ENCODE measurements at places on chromosomes 5 and 9. TPM values are rescaled to one million over a fixed set of nuclear protein-coding genes. Genes with fewer than 3 reads are reported as not detected.
A peak's percentile ranks its signal among the peaks of the same experiment; 100 is the strongest.

PKD2L2 gene
- total RNA-seq = not detected

CDC23 gene
- total RNA-seq = 32.4 TPM

PLCXD3 gene
- not detected for total RNA-seq

PCDH1 gene
- 10.9 TPM for total RNA-seq

DPM2 gene
- 27.8 TPM for total RNA-seq

ALDOB gene
- total RNA-seq = not detected

UBE2QL1 gene
- total RNA-seq = 0.17 TPM

RPL35 gene
- 837 TPM for total RNA-seq

FOXD4L4 gene
- total RNA-seq = not detected

ST6GALNAC6 gene
- total RNA-seq = 54.3 TPM

CDK7 gene
- total RNA-seq = 40.0 TPM

PCA3 gene
- not detected for total RNA-seq

KCNN2 gene
- not detected for total RNA-seq

SRA1 gene
- total RNA-seq = 50.4 TPM

GRCh38 chr5:179348011-179348530, 2.8 kb upstream of the ADAMTS2 start:
- DNase-seq = peak; percentile 59

DNA sequence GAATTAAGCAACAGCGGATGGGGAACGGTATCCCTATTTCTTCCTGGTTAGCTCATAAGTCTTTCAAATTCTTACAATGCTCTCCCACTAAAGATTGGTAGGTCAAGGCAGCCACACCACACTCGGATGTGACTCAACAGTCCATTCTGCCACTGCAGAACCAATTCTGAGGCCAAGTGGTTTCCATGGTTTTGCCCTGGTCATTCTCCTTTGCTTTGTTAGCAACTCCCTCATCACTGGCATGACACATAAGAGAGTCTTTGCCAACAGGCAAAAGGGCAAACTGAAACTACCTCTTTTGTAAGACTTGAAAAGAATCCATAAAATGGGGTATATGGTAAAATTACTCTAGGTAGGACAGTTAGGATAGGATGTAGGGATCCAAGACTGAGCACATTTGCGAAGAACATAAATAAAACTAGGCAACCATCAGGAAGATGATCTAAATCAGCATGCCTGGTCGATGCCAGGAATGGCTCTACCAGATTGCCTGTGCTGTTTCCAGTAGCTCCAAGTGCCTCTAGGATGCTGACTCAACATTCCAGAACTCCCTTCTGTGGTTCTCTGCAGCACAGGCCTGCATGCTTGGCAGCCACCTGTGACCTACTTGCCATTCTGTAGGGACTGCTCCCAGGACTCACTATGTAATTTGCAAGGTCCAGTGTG, 105.4 kb downstream of the DCP2 start:
- DNase-seq = no peak

DNA sequence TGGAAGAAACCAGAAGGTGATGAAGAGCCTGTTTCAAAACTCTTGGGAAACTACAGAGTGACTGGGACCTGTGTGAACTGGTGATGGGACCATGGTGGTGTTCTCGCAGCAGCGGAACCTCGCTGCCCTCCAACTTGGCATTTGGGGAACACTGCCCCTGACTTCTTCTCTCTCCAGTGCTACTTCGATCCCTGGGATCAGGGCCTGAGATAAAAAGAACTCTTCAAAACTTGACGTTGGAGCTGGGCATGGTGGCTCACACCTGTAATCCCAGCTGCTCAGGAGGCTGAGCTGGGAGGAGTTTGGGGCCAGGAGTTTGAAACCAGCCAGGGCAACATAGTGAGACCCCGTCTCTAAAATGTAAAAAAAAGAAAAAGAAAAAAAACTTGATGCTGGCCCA, 18.1 kb downstream of the PITX1 start:
- peak; percentile 28 for DNase-seq

DNA sequence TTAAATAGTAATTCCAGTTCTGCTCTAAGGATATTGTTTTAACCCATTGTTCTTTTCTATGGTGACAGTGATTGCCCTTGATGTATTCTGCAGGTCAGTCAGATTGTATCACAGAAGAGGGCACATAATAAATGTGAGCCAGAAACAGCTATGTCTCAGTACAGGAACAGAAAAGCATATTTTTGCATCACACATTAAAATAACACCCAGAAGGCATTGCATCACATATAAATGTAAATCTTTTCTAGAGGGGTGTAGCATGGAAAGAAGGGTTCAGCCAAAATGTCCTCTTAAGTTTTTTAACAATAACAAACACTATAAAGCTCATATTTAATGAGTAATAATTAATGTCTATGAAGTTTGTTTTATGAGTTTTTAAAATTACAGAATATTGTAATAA, 30.0 kb downstream of the ZCCHC7 start:
- no peak for DNase-seq

DNA sequence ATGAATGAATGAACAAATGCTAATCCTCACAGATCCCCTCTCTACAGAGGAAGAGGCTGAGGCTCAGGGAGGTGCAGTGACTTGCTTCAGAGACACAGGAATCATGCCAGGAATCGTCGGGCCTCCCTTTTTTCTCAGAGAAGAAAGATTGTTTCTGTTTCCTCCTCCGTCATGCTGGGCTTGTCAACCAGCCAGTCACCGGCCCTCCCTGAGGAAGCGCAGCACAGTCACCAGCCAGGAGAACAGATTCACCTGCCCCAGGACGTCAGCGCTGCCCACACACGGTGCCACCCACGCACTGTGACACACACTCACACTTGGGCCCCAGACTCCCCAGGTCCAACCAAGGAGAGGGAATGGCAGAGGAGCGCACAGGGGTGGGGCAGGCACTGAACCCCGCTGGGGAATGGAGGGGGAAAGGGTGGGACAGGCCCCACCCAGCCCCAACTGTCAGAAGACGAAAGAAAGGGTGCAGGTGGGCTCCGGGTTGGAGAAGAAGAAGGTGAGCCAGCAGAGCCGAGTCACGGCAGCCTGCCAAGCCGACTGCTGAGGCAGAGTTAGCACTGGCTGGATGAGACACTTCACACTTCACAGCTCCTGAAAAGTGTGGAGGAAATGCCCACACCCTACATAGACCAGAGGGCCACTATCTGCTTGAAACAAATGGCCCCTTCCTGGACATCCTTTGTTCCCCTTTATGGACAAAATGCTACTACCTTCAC, 13.8 kb upstream of the ERGIC1 start:
- DNase-seq = no peak

- peak; percentile 59 for DNase-seq
Observed at GRCh38 chr5:176784218-176785165, 25.9 kb upstream of the UNC5A start.

GRCh38 chr5:81482595-81482994, 88.7 kb upstream of the ACOT12 start:
- no peak for DNase-seq

DNA sequence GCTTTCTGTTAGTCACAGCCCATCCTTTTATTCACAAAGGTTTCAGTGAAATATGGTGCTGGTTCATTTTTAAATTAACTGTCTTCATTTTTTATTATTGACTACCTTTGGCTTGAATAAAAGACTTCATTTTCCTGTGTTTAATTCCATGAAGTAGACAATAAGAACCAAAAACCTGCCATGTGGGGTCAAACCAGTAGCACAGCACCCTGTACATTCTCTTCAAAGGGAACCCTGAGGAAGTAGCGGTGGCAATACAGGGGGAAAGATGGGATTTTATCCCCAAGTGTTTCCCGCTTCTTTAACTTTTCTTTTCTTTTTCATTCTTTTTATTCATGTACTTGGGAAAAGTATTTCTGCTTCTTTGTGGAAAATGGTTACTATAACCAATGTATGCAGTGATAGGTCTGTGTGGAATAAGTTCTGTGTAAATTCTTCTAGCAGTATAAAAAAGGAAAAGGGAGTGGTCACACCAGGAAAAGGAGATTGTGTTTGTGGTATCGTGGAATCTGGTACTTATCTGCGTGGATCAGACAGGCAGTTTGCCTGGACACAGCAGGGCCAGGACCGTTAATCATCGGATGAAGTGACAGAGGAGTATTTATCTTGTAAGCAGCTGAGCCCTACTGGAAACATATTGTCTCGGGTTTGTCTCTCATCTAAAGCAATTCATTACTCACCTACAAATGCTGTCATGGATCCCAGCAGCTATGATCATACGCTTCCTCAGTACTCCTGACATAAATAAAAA, 94.2 kb downstream of the PPIC start:
- no peak for DNase-seq

All from chondrocyte (in vitro differentiated cells).